NCI-H2081 (cell line): ENCODE measurements at places on chromosomes 11 and 22.
A peak's percentile ranks its signal among the peaks of the same experiment; 100 is the strongest.

DNA sequence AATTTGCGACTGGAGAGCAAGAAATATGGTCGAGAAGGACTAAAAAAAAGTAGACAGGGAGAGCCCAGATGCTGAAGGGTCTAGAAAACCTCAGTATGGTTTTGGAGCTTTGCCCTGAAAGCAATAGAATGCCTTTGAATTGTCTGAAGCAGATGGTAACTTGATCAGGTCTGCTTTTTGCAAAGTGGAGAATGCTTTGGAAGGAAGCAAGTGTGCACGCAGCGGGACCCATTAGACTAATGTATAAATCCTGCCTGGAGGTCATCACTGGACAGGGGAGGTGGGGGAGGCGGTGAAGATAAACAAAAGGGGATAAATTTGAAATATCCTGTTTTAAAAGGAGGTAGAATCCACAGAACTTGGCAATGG is 757 bp upstream of the HINFP start:
- DNase-seq, result peak; percentile 72

- DNase-seq, result no peak
Measured at GRCh38 chr11:102465696-102466095, 13.1 kb upstream of the TMEM123 start.

- no peak for DNase-seq
Measured at GRCh38 chr11:126756855-126757254, 243.7 kb downstream of the KIRREL3 start.

DNA sequence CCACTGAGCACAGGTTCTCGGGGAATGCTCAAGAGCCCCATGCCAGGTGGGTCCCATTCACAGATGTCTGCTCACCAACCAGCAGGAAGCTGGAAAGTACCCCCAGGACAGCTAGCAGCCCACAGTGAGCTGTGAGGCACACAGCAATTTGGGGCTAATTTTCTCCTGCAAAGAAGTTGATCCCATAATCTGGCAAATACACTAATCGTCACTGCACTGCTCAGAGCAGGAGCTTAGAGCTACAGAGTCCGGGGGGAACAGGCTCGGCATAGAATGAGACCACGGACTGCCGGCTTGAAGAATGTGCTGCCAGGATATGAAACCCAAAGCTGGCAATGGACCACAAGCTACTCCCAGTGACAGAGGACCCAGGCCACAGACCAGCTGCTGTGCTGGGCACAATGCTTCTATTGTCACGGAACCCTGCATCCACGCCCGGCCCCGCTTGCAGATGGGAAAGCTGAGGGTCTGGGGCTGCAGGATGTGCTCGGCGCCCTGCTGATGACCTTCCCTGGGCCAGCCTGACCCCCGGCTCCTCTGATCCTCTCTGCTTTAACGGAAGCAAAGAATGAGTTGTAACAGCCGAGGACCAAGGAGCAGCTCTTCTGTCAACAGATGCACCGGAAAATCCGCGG is 239.7 kb downstream of the CTTN start:
- no peak for DNase-seq

DNA sequence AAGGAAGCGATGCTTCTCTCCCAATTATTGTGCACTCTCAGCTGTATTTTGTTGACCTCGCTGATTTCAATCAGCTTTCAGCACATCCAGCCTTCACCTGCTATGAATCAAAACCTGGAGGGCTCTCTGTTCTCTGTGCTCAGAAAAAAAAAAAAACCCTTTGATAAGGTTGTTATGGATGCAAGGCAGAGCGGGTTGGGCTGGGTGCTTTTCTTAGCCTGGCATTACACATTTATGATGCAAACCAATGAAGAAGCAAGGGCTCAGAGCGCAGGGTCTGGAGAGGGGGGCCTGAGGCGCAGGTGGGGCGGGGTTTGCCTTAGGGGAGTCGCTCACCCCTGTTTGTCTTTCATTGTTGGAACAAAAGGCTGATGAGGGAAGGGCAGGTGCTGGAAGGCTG is 86.0 kb upstream of the CADM1 start:
- DNase-seq, result peak; percentile 70

DNA sequence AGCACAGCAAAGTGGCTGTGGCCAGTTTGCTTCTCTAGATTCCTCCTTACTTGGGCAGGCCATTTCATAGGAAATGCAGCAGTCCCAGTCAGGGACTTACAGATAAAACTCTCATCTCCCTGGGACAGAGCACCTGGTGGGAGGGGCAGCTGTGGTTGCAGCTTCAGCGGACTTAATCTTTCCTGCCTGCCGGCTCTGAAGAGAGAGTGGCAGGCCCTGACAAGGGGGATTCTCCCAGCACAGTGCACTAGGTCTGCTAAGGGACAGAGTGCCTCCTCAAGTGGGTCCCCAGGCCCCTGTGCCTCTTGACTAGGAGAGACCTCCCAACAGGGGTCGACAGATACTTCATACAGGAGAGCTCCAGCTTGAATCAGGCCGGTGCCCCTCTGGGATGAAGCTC is 1649.1 kb downstream of the LRRC4C start:
- no peak for DNase-seq

DNA sequence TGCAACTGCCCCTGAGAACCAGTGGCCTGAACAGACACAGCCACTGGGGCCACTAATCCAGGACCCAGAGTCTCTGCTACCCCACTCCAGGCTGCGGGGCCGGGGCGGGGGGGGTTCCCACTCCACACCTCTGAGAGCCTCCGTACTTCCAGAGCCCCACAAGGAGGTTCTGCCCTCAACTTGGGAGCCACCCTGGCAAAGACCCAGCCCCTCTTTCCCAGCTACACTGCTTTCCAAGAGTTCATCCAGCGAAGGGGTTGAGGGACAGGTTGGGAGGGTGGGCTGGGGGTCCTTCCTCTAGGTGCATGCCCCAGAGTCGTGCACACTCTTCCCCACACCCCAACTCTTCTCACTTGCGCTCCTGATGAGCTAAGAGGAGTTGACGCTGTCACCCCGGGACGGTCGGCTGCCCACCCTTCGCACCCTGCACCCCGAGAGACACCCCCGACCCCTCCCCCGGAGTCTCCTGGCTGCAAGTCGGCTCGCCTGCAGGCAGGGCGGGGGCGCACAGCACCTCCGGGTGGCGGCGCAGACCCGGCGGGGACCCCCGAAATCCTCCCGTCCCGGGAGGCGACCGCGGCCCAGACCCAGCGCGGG is 531 bp downstream of the RAB3IL1 start:
- no peak for DNase-seq

- DNase-seq, result peak; percentile 63
Measured at GRCh38 chr11:107840129-107840484, 18.5 kb downstream of the SLC35F2 start.

DNA sequence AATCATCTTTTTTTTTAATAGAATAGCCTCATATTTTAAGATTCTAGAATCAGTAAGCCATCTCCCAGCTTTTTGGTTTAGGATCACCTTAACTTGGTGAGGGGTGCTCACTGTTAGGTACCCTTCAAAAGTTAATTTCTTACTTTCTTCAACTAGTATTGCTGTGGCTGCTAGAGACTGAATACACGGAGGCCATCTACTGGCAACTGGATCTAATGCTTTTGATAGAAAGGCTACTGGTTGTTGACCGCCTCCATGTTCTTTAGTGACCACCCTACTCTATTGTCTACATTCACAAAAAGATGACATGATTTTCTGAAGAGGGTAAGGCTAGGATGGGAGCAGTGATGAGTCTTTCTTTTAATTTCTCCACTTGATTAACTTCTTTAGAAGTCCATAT is 16.7 kb upstream of the ALDH3B2 start:
- DNase-seq, result no peak

DNA sequence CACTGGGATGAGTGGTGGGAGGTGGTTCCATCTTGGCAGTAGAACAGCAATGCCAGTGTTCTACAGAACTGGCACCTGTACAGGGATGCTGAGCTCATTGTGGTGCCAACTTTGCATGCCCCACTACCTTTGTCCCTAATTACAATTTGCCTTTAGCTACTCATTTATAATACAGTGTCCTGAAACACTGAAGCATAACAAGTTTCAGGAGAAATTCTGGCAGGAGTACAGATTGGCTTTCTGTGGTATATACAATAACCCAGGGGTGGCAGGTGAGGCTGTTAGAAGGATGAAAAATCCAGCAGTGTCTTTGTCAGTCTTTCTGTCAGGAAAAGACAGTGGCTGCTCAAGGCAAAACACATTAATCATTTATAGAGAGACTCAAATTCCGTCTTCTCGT is 240.3 kb downstream of the FAM76B start:
- peak; percentile 78 for DNase-seq

- no peak for DNase-seq
Measured at GRCh38 chr22:45331486-45331885, 21.8 kb downstream of the FAM118A start.

DNA sequence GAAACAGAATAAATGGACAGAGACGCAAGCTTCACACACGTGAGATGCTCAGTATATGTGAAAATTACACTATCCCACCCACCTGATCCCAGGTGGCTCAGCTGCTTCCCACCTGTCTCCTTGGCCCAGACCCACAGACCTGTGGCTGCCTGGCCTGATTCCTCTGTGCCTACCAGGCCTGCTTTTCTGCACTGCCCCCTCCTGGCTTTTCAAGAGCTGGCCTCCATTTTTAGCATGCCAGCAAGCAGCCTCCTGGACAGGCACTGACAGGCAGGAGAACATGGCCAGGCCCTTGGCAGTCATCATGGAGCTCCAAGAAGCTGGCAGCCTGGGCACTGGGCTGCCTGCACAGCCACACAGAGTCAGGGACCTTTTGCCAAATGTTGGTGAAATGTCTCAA is 79.5 kb upstream of the HMGXB4 start:
- no peak for DNase-seq

DNA sequence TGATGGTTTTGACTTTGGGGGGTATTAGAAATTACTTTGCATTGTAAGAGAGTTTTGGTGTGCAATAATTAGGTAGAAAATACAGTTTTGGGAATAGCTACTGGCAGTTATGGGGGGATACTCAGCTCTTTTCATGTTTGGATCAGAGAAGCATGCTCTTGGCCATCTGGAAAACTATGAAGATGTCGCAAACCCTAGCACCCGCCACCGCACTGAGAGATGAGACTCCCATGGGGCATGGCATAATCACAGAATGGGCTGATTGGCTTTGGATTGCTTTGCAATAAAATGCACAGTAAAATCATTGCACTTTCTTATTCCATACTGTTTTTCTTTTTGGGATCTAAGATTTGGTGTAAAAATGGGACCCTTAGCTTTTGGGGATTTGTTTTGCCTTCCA is 43.5 kb upstream of the SLC5A12 start:
- no peak for DNase-seq

DNA sequence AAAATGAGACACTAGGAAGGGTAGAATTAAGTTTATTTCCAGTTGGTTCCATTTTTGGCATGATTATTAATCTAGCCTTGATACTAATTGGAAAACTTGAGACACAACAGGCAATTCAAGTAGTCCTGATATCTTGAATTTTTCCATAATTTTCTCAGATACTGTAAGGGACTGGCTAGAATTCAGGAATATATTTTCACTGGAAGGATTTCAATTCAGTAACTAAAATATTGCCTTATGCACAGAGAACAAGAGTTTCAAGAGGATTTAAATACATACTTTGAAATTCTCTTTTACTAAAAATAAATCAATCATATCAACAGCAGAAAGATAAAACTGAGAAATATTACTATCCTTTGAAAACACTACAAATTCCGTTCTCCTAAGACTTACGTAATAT is 632.9 kb downstream of the LRRC4C start:
- DNase-seq, result no peak

DNA sequence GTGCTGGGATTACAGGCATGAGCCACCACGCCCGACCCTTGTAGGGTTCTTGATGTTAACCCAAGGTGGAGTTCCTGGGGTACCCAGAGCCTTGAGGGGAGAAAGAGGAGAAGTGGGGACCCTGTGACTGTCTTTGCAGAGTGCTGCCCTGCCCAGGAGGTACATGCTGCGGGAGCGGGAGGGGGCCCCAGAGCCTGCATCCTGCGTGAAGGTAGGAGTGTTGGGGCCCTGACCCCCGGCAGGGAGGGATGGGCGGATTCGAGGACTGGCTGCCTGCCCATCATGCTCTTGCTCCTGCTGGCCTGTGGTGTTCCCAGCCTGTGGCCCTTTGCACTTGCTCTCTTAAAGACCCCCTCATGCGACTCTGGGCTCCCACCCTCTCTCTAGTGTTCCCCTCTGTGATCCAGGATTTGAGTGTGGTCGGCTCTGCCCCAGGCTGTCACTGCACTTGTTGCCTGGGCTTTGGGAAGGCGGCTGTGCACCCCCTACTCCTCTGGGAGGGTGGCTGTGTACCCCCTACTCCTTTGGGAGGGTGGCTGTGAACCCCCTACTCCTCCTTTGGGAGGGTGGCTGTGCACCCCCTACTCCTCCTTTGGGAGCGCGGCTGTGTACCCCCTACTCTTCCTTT is 4.5 kb downstream of the SCO2 start:
- no peak for DNase-seq

GRCh38 chr11:60318726-60319125 is 8.3 kb upstream of the MS4A6E start:
- DNase-seq, result no peak
